ENCODE measurements at places on chromosomes 11 and 22. TPM values are rescaled to one million over a fixed set of nuclear protein-coding genes. Genes with fewer than 3 reads are reported as not detected.

Gene KRTAP5-2
- not detected for polyA plus RNA-seq

Gene UBQLN3
- polyA plus RNA-seq, result not detected

- peak; percentile 62 for DNase-seq
These were observed 1.4 kb downstream of the DTX4 start for GRCh38 chr11:59173080-59173963.

DNA sequence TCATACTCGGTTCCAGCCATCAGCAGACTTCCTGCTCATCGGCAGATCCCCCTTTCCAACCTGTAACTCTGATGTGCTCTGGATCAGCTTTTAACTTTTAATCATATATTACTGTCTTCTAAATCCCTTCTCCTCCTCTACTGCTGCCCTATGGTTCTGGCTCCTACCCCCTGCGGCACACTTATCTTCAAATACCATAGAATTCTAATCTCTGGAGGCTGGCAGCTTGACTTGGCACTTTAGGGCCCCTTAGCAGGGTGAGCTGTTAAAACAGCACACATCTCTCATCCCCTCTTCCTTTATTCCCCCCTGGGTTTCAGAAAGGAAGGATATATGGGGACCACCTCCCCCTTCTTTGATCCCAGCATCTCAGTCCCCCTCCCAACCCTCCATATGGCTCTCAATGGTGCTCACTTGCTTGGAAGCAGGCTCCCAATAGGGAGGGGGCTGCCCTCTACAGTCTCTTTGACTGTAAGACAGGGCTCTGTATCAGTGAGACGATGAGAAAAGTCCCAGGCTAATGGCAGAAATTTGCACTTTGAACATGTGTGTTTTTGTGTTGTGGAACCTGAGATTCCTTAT lies 4.4 kb upstream of the CNTF start:
- no peak for DNase-seq

Gene MS4A1
- polyA plus RNA-seq, result 0.12 TPM

DNA sequence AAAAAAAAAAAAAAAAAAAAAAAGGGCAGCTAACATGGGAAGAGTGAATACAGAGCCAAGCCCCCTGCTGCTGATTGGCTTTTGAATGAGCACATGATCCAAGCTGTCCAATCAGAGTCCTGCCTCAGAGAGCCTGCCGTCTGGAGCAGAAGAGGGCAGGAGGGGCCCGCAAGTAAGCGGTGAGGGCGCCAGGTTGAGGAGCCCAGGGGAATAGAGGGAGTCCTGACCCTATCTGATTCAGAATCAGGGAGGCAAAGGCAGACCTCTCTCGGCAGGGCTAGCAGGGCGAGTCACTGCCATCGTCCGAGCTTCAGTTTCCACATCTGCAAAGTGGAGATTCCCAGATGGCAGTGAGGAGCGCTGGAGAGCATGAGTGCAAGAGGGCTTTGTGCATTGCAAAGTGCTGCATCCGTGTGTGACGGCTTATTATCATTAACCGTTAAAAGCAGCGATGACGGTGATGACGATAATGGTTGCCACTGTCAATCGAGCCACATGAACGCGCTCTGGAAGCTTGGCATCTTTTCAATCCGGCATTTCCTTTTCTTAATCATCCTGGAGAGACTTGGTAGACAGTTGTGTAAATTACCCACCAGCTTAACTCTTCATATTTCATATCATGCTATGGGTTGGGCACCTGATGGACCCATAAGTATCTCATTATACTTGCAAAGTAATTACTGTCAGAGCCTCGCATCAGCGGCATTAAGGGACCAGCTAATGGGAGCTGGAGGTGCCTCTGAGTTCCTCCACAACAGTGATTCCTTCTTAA lies 68.6 kb upstream of the ATXN10 start:
- DNase-seq, result no peak

- DNase-seq, result no peak
These were observed 90.8 kb downstream of the LRRC32 start for GRCh38 chr11:76579752-76580151.

GRCh38 chr11:64263947-64264317 lies 12.6 kb downstream of the PLCB3 start:
- DNase-seq, result no peak

Gene BRSK2
- polyA plus RNA-seq, result 0.90 TPM

GRCh38 chr11:77187776-77188632 lies 60.0 kb downstream of the MYO7A start:
- DNase-seq, result peak; percentile 76

Gene OR8G1
- not detected for polyA plus RNA-seq

DNA sequence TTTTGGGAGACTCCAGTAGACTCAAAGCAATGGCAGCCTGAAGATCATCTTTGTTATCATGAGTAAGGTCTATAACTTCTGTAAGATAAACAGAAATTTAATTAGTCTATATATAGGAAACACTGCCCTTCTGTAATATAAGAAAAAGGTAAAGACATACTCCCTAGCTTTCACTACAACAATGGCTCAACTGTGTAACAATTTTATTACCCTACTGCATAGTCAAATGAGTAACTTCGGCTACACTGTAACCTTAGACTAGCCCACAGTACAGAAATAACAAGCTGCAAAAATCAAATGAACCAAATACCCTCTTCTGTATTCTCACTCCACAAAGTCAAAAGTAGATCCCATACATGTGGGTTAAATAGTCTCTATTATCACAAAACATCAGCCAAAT lies 33.7 kb downstream of the USP28 start:
- DNase-seq, result peak; percentile 3

Gene TNNT3
- polyA plus RNA-seq, result 8.2 TPM

DNA sequence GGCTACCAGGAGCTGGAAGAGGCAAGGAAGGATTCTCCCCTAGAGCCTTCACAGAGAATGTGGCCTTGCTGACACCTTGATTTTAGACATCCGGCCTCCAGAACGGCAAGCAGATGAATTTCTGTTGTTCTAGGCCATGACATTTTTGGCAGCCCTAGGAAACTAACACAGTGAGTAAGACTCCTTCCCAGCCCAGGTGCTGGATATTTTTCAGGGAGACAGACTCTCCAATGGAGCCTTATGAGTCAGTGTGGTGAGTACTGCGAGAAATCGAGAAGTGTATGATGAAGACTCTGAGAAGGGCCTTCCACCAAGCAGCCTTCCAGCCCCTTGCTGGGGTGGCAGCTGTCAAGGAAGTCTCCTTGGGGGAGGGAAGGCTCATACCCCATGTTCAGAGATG lies 114.4 kb downstream of the OSBP2 start:
- DNase-seq, result no peak

DNA sequence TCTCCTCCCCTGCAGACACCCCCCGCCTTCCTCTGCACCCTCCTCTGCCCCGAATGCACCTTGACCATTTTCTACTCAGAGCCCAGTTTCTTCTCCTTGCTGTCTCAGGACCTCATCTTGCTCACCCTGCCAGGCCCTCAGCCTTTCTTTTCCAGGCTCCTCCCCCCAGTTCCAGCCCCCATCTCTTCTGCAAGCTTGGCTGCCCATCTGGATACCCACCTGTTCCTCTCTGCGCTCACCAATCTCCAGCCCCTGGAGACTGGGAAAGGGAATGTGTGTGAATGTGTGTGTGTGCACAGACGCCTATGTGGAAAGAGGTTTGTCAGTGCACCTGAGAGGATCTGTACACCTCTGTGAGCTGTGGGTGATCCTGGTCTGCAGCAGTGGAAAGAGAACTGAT lies 36.4 kb downstream of the SLC22A12 start:
- no peak for DNase-seq
